ENCODE measurements at places on chromosomes 7 and 10.
A peak's percentile ranks its signal among the peaks of the same experiment; 100 is the strongest.

GRCh38 chr10:120455004-120455403, 2.0 kb upstream of the PLPP4 start:
- H3K4me3 ChIP-seq, result no peak overlapping the region
- peaks cover 75% of the 10 kb centered on the region for H3K27me3 ChIP-seq

DNA sequence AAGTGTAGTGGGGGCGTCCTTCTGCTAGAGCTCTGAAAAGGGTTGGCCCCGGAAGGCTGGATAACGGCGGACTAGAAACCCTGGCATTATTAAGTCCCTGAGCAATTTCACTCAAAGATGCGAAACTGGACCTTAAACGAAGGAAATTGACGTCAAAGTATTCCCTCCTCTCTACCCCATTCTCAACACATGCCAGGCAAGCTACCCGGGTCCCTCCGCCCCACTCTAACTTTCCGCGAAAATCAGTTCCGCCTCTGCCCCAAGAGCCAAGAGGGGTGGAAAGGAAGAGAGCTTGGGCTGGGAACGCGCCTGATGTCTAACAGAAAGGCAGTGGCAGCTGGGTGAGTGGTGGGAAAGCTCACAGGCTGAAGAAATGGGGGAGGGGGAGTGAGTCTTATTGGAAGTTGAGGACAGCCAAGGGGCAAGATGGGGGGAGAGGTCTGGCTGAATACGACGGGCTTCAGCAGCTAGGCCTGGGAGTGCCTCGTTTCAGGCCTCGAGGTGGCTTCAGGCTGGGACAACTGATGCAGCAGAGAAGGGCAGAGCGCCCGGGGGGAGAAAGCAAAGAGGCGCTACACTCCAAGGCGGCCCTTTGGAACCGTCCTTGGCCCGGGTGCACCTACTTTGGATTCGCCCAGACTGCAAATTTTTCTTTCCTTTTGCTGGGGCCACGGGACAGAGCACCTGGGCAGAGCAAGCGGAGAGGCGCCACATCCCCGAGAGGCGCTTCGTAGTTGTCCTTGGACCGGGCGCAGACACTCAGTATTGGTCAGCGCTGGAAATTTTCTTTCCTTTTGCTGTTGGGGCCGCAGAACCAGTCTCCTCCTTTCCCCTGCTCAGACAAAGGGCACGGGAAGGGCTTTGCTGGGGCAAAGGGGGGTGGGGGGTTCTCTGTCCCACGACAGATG, 2.0 kb upstream of the FEZF1 start:
- DNase-seq, result no peak
- H3K4me3 ChIP-seq, result peak overlapping the region; percentile 82
- H3K36me3 ChIP-seq, result no peaks in the 10 kb centered on the region
- H3K27me3 ChIP-seq, result peaks cover 98% of the 10 kb centered on the region
- H3K27ac ChIP-seq, result peak overlapping the region; percentile 23
- H3K4me1 ChIP-seq, result peaks cover 26% of the 10 kb centered on the region

DNA sequence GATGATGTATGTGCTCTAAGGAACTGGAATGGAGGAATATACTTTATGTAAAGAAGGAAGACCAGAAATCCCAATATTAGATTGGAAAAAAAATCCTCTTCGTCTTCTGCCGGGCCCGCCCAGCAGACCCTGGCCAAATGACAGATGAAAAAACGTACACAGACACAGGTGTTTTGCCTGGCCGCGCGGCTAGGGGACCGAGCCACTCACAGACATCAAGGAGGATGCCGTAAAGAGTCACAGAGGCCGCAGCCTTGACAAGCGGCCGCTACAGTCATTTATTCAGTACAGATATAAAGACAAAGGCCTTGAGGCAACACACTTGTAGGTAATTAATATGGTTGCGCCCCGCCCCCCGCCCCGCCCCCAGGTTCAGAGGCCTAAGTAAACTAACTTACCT, 594.1 kb downstream of the GRM8 start:
- no peaks in the 10 kb centered on the region for H3K36me3 ChIP-seq
- H3K4me3 ChIP-seq, result no peak overlapping the region
- H3K4me1 ChIP-seq, result no peaks in the 10 kb centered on the region

GRCh38 chr10:17143055-17143690, 13.6 kb upstream of the CUBN start:
- H3K4me3 ChIP-seq, result no peak overlapping the region
- no peaks in the 10 kb centered on the region for H3K36me3 ChIP-seq
- H3K27ac ChIP-seq, result no peak overlapping the region
- DNase-seq, result no peak
- peaks cover 23% of the 10 kb centered on the region for H3K4me1 ChIP-seq
- H3K27me3 ChIP-seq, result no peaks in the 10 kb centered on the region

DNA sequence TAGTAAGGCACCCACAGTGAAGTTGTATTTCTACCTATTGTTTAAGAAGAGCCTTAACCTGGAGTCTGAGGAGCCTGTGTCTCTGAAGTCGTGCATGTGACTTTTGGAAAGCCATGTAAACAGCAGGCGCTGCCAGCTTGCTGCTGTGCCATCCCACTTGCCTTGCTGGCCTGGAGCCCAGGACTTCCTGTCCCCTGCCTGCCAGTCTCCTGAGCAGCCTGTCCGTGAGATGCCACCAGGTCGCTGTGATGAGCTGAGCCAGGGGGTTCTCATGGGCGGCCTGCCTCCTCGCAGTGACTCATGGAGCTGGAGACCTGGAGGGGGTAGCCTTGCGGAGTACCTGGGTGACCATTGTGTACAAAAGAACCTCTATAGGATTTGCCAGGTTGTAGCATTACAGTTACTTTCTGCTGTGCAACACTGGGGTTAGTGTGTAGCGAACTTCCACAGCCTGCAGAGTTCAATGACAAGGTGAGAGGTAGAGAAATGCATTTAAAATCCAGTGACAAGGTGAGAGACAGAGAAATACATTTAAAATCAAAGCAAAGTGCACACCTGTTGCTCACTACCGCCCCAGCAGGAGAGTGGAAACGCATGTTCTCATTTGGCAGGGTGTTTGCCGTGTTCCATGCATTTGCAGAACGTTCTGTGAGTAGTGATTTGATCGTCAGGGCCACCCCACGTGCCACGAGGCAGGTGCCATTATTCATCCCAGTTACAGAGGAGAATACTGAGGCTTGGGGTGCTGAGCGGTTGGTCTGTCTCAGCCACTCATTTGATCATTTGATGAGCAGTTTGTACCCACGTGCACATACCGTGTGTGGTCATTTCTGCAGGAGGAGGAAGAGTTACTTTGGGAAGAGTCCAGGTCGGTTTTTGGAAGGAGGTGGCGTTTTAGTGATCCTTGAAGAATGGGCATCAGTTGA, 36.6 kb upstream of the BHLHA15 start:
- peaks cover 9% of the 10 kb centered on the region for H3K36me3 ChIP-seq
- H3K27ac ChIP-seq, result peak overlapping the region; percentile 73
- H3K4me3 ChIP-seq, result no peak overlapping the region
- DNase-seq, result no peak
- H3K4me1 ChIP-seq, result no peaks in the 10 kb centered on the region
- H3K27me3 ChIP-seq, result no peaks in the 10 kb centered on the region

DNA sequence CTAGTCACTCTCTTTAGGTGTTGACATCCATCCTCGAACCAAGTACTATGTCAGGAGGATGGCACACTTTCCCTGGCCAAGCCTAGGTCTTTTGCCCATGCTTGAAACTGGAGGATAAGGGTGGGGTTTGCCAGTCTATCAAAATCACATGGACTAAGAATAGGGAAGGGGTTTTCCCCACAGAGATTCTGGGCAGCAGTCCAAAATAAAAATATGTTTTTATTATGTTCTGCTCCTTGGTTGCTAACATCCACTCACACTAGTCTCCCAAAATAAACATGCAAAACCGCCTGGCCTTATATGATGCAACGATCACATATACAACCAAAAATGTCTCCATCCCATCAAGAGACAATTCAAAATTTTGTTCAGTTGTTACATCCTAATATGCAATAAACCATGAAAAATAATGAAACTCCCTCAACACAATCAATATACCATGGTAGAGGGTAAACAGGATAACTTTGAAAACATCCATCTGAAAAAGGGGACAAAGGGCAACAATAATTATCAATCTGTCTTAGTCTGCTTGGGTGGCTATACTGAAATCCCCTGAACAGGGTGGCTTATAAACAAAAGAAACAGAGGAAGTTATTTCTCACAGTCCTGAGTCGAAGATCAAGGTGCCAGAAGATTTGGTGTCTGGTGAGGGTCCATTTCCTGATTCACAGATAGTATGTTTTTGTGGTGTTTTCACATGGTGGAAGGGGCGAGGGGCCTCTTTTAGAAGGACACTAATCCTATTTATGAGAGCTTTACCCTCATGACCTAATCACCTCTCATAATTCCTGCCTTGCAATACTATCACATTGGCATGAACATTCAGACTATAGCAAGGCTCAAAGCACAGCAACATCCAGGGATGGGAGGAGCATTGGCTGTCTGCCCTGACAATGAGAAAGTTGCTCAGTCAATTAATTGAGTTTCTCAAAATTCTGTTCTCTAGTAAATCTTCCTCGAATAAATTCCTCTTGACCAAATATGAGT, 159.3 kb downstream of the ETV1 start:
- H3K4me3 ChIP-seq, result no peak overlapping the region
- no peaks in the 10 kb centered on the region for H3K36me3 ChIP-seq
- no peak overlapping the region for H3K27ac ChIP-seq
- no peak for DNase-seq
- peaks cover 4% of the 10 kb centered on the region for H3K4me1 ChIP-seq

GRCh38 chr7:134120405-134120804, 6.7 kb upstream of the LRGUK start:
- H3K4me3 ChIP-seq, result no peak overlapping the region
- no peaks in the 10 kb centered on the region for H3K4me1 ChIP-seq
- DNase-seq, result no peak
- H3K36me3 ChIP-seq, result no peaks in the 10 kb centered on the region
- peaks cover 15% of the 10 kb centered on the region for H3K27me3 ChIP-seq

- peaks cover 23% of the 10 kb centered on the region for H3K4me1 ChIP-seq
- peak overlapping the region; percentile 97 for H3K4me3 ChIP-seq
- DNase-seq, result no peak
- H3K36me3 ChIP-seq, result peaks cover 42% of the 10 kb centered on the region
- H3K27ac ChIP-seq, result peak overlapping the region; percentile 95
- peaks cover 26% of the 10 kb centered on the region for H3K27me3 ChIP-seq
These were observed 3.7 kb downstream of the VIM start for GRCh38 chr10:17231788-17232187.
